ENCODE measurements at places on chromosomes 3 and 15.
A peak's percentile ranks its signal among the peaks of the same experiment; 100 is the strongest.

DNA sequence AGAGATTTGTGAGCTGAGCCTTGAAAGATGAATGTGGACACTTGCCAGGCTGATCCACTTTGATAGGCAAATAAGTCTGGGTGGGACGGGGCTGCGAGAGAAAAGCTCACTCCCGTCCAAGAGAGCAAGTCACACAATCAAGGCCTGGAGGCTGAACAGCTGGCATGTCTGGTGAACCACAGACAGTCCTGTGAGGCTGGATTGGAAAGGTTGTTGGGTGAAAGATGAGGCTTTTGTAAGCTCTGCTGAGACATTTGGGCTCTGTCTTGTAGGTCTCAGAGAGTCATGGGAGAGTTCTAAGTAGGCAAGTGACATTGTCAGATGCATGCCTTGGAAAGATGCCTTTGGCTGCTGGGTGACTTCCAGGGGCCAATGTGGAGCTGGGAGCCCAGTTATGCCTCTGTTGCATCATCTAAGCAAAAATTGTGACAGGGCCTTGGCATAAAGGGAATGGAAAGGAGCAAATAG lies 38.5 kb downstream of the RPLP1 start:
- DNase-seq: no peak

DNA sequence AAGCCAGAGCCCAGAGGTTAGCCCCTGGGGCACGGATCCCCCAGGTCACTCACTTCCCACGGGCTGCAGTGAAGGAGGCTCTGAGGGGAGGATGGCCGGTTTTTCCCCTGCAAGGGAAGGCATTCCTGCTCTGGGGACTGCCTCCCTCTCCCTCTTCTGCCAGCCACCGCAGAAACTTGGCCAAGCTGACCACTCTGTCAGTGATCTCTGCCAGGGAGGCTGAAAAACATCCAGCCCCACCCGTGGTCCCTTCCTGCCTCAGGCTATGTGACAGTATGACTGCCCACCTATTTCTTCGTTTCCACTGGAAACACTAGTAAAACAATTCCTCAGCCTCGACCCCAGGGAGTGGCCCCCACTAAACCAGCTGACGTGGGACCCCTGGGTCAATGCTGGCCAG lies 14.6 kb upstream of the FANCD2 start:
- DNase-seq: no peak

GRCh38 chr15:60328852-60329443 lies 68.8 kb downstream of the ANXA2 start:
- DNase-seq: peak; percentile 64

- no peak for DNase-seq
Measured at GRCh38 chr3:196793246-196793645, 53.6 kb downstream of the PAK2 start.

DNA sequence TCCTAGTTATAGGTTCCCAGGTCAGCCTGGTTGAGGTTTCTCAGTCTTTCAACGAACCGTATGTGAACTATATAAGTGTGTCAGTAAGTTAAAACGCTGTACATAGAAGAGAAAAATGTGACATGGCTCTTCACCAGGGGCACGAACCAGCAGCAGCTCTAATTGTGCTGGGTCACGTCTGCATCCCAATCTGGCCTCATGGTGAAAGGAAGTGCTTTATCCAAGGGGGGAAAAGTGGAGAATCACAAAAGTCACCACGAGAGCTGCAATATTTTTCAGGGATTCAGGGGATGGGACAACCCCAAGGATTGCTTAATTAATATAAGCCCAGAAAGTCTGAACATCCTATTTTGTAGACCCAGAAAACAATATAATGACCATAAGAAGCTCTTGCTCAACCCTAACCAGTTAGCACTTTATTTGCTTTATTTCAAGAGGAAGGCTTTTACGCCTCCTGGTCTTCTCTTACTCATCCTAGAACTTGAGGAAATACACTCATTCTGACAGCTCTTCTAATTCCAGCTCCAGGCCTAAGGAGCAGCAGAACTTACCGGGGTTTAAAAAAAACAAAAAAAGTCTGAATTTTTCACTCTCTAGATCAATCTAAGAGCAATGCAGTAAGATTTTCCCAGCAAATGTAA lies 16.5 kb downstream of the ANXA2 start:
- no peak for DNase-seq

GRCh38 chr3:130916507-130917167 lies 22.8 kb downstream of the ATP2C1 start:
- DNase-seq: no peak
